ENCODE measurements at places on chromosomes 7 and 10.
A peak's percentile ranks its signal among the peaks of the same experiment; 100 is the strongest.

DNA sequence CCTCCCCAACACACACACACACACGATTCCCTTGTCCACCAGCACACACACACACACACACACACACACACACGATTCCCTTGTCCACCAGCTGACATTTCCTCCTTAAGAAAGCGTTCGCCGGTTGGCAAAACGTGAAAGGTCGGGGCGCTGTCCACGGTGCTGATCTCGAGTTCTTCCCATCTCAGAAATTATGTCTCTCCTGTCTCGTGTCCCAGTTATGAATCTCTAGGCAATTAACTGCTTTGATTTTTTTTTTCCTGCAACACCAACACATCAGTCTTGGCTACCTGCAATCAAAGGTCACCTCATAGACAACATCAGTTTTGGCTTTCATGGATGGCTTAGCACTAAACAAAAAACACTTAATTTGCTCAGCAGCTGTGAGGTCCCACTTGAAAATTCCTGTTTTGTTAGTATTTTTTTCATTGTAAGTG lies 1.9 kb downstream of the INA start:
- peak; percentile 14 for DNase-seq

DNA sequence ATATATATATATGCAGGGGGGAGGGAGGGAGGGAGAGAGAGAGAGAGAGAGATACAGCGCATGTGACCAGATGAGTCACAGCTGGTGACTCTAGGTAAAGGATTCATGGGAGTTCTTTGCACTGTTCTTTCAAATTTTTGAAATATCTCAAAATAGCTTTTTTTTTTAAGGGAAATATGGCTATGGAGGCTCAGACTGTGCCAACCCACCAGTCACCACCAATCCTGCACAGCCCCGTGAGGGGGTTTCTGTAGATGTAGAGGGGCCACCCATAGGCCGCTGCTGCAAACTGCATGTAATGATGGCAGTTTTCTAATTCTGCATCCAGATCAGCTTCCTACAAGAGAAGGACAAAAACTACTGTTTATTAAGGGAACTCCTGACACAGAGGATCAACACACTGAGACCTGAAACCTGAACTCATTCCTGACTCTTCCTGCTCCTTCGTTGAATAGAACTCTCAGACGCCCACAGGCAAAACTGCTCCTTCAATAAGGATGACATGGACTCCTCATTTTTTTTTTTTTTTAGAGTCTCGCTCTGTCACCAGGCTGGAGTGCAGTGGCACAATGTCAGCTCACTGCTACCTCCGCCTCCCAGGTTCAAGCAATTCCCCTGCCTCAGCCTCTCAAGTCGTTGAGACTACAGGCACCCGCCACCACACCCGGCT lies 17.3 kb downstream of the DAGLB start:
- DNase-seq: peak; percentile 55

DNA sequence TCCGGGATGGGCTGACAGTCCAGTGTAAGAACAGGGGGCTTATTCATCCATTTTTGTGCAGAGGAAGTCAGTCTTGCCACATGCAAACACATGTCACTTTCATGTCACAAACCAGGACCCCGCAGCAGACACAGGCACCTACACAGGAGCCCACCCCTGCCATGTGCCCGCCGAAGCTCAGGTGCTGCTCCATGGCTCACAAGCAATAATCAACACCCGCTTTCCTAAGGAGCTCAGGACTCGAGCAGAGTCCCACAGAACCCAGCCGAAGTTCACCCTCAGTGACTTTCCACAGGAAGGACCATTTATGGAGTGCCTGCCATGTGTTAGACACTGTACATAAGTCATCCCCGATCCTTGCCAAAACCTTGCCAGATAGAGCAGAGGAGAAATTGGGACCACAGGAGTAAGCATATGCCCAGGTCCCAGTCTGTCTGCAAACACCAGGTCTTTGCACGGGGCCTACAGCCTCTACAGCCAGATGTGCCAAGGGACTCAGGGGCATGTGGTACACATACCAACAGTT lies 99.4 kb downstream of the EBF3 start:
- no peak for DNase-seq

- DNase-seq: peak; percentile 71
These were observed 42.5 kb downstream of the CCDC71L start for GRCh38 chr7:106618480-106618879.

DNA sequence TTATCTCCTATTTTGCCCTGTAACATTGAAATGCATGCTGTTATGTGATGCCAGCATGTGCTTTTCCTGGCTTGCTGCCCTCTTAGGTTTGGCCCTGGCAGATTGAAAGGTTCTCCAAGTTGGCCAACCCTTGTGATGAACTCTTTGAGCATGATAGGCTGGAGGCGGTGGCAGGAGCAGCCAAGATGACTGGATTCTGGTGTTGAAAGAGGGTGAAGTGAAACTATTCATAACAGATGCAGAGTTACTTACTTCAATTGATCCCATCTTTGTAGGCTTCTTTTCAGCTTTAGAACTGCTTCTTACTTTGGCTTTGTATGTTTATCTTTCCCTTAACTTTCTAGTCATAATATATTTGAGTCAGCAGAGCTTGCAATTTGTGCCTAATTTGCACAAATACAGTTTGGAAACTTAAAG lies 57.6 kb downstream of the BICC1 start:
- peak; percentile 45 for DNase-seq

DNA sequence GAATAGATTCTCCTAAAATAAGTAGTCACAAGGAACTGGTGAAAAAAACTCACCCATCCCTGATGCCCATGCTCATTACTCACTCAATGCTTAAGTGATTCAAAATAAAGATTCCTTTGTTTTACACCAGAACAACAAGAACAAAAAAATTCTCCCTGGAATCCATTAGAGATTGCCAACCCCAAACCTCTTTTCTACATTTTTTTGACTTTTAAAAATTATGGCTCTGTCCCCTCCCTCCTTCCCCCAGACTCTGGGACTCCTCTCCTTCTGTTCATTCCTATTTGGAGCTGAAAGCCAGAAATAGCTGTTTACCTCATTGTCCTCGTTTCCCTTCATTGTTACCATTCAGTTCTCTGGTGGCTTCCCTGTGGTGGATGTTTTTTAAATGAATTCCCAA lies 63.2 kb upstream of the FHIP2A start:
- peak; percentile 69 for DNase-seq

GRCh38 chr10:94853065-94853464 lies 85.4 kb upstream of the CYP2C9 start:
- no peak for DNase-seq

GRCh38 chr7:138848056-138848980 lies 50.3 kb upstream of the ATP6V0A4 start:
- DNase-seq: peak; percentile 55

GRCh38 chr7:27747589-27748368 lies 7.8 kb downstream of the TAX1BP1 start:
- DNase-seq: no peak

GRCh38 chr10:69965919-69966662 lies 86.6 kb upstream of the MACROH2A2 start:
- DNase-seq: peak; percentile 31

GRCh38 chr10:20948686-20949327 lies 51.7 kb upstream of the NEBL start:
- no peak for DNase-seq

GRCh38 chr7:133428326-133428725 lies 175.4 kb downstream of the EXOC4 start:
- no peak for DNase-seq

DNA sequence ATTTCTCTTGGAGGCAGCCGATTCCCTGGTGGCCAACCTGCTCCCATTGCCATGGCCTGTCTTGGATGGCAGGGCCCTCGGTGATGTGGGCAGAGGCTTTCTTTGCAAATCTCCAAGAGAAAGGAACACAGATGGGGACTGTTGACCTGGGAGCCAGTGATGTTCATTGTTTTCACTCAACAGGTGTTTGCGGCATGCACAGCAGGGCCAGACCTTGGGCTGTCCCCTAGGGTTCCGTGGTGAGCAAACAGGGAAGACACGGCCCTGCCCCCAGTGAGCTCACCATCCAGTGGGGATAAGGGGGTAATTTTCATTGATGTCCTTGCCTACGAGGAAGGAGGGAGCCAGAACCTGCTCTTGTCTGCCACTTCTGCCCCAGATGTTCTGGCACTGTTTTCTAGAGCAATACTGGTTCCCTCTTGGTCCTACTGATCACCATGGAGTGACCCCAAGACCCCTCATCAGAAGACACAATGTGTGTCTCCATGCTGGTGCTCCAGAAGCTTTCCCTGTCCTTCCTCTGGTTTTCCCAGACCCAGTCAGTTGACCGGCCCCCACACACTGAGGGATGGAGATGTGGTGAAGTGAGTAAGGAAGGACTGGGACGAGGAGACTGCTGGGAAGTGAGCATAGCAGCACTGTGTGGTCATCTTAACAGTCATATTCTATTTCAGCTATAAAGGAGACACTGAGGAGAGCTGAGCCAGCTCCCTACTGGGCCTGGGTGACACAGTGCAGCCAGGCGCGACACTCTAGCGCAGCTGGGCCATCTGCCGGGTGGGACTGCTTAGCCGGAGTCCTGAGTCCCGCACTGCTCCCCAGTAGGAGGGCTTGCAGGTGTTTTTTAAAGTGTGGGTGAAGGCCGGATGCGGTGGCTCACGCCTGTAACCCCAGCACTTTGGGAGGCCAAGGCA lies 20.4 kb upstream of the FIGNL1 start:
- no peak for DNase-seq

DNA sequence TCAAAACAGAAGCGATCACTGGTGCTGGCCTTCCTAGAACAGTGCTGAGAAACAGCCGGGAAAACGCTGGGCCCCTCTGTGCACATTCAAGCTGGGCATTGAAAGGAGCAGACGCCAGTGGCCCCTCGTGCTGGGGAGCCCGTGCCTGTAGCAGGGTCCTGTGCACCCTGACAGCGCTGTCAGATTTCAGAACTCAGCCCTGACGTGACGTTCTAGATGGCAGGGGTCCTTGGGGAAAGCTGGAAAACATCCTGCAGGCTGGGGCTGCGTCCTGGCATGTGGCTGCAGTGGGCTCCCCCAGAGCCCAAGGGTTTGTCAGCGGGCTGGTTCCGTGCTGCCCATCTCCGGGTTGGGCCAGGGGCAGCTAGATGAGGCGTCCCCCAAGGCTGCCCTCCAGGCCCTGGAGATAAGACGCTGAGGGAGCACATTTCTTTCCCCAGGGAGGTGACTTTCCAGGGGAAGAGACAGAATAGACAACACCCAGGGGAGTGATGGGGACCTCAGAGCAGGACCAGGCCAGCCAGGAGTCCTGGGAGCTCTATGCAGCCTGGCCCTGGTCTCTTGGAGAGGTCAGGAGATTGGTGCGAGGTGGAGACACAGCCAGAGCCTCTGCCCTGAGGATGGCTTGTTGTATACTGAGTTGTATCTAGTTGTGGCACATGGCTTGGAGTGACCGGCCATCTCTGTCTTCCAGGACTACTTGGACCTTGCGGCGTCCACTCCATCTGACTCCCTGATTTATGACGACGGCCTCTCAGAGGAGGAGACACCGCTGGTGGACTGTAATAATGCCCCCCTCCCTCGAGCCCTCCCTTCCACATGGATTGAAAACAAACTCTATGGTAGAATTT lies 12.1 kb upstream of the CSGALNACT2 start:
- DNase-seq: no peak

DNA sequence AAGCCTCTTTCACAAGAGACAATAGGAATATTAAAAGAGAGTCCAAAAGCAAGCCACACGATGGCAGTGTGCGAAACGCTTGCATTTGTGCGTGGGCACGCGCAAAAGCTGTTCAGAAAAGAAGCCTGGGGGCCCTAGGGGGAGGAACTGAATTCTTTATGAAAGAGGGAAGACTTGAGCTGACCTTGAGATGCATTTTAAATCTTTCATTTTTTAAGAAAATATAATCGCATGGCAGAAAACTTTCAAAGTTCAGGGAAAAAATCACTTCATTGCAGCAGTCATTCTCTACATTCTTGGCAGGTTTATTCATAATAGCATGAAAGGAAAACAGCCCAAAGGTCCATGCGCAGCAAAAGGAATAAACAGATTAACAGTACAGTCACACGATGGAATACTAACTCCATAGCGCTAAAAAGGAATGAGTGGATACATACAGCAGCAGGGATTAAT lies 206.5 kb upstream of the PRKCQ start:
- peak; percentile 54 for DNase-seq

- DNase-seq: peak; percentile 52
These were observed 6.4 kb downstream of the AGBL3 start for GRCh38 chr7:134992626-134993179.

DNA sequence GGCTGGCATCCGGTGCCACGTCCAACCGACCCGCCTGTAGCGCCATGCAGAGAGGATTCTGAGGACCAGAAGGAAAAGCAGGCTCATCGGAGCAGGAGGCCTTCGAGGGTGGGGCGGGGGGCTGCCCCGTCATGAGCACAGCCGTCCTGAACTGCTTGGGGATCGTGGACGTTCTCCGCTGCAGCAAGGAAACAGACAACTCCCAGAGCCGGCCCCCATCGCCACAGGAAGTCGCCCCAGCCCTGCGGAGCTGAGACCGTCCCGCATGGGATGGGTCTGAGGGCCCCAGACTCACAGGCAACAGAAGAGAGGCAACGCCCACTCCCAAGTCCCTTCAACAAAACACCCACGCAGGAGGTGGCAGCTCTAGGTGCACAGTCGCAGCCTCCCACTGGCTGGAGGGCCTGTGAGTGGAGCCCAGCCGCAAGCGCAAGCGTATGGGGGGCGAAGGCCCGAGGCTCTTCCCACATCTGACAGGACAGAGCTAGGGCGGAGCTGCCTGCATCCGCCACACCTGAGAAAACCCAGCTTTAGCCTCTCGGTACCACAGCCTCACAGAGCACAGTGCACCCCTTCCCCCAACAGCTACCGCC lies 64.7 kb upstream of the TNRC18 start:
- no peak for DNase-seq

DNA sequence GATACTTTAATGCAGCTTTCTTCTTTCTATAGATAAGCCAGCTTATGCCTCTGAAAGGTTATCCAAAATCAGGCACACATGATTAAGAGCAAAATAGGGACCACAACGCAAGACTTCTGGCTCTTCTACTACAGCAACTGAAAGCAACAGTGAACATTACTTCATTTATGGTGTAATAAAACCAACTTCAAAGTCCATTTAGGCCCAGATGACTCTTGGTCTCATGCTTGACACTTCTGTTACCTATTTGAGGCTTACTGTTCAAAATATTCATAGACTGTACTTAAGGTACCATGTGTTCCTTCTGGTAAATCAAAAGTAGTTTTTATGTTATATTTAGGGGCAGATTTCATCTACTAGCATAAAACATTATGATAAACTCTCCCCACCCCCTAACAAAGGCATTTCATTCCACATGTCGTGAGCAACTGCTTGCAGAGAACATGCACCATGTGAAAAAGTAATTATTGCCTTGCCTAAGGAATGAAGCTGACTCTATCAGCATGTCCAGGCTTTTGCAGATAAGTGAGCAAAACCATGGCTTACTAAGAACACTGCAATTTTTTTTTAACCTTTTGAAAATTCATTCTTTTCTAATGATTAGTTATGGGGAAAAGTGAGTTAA lies 154.9 kb upstream of the ITGB1 start:
- DNase-seq: peak; percentile 84

GRCh38 chr7:144019457-144019856 lies 19.3 kb downstream of the OR6B1 start:
- peak; percentile 84 for DNase-seq

- DNase-seq: no peak
These were observed 7.4 kb upstream of the KAZALD1 start for GRCh38 chr10:101054351-101054750.

GRCh38 chr7:55309040-55309991 lies 55.8 kb upstream of the LANCL2 start:
- DNase-seq: peak; percentile 2

GRCh38 chr7:41134300-41135255 lies 568.3 kb downstream of the INHBA start:
- DNase-seq: peak; percentile 51

Data from astrocyte (in vitro differentiated cells and primary cell).